Hepatic stellate cell (primary cell): ENCODE measurements at places on chromosomes 11 and 22.

DNA sequence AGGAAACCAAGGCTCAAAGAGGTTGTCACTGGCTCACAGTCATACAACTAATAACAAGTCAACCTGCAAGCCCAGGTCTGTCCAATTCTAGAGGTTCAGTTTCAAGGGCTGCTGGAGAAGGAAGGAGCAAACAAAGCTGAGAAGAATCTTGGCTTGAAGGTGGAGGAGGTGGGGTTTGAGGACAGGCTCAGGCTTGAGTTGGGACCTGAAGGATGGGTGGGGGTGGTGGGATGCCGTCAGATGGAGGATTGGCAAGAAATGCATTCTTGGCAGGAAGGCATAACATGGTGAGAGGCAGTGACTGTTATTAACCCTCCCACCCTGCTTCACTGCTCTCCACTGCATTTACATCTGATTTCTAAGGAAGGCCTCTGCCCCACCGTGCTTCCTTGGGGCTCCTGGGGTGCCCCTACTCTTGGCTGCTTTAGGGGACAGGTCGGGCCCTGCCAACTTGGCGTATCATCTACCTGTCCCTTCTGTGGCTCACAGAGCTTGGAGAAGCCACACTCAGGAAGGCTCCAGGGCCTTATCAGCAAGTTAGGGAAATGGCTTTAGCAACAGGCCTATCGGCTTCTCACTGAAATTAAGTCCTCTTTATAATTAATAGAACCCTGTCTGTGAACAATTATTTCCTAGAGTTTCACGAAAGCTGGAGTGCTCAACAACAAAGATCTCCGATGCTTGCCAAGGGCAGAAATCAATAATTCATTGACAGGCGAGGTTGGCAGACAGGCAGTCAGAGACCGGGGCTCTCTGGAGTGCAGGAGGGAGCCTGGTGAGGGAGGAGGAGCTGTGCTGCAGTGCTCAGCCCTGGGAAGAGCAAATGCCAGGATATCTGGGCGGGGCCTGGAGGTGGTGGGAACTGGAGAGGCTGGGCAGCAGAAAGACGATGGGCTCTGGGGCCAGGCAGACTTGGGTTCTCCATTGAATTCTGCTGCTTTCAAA lies 84.9 kb upstream of the NARS2 start:
- DNase-seq, result no peak

DNA sequence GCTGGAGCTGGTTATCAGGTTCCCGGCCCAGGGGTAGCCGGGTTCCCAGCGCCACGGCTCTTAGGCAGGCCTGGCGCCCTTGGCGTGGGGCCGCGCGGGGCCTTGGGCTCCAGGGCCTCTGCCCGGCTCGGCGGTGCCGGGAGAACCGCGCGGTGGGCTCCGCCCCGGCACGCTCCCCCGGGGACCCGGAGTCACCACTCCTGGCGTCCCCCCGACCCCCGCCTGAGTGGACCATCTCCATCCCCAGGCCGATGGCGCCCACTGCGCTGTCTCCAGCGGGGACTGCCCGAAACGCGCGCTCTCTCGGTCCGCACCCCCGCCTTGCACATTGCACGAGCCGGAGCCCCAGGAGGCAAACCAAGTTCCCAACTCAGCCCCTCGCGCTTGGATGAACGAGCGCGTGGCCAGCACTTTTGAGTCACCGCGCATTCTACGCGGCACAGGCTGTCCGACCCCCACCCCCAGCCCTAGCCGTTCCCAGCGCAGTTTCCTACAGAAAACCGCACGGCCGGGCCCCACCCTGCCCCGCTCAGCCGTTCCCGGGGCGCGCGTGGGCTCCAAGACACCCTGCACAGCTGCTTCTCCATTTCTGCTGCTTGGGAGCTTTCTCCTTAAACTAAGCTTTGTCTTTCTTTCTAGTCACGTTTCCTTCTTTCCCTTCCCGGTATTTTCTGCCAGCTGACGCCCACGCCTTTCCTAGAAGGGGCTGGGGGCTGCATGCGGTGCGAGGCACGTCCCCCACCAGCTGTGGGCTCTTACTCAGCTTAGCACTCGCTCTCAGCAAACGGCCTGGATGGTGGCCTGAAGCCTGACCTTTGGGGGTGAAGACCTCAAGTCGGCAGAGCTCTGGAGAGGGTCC lies 650 bp upstream of the CHID1 start:
- DNase-seq, result peak; percentile 72

DNA sequence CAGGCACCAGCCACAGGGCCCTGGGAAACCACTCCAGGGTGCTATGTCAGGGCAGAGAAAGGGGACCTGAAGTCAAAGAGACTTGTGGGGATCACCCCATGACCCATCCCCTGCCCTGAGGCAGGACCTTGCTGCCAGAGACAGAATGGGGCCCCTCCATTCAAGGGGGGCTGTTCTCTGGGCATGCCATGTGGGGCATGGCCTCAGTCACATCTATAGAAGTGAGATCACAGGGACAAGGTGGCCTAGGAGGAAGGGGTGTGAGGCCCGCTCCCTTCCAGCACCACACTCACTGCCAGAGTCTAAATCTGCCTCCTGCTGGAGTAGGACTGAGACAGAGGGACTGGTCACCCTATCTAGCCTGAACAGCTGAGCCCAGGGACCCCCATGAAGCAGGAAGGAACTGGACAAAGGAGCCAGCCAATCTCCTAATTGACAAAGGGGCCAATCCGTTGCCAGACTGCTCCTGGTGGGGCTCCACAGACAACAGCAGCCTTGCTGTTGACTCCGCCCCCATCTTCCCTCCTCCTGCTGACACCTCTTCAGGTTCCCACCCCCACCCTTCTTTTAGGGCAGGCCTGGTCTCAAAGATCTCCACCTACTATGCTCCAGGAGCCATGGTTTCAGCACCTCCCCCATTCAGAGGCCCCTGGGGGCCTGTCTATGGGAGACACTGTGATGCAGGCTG lies 26.0 kb downstream of the NEAT1 start:
- DNase-seq, result no peak

- no peak for DNase-seq
Measured at GRCh38 chr22:47740109-47740805, 977.8 kb downstream of the TBC1D22A start.

DNA sequence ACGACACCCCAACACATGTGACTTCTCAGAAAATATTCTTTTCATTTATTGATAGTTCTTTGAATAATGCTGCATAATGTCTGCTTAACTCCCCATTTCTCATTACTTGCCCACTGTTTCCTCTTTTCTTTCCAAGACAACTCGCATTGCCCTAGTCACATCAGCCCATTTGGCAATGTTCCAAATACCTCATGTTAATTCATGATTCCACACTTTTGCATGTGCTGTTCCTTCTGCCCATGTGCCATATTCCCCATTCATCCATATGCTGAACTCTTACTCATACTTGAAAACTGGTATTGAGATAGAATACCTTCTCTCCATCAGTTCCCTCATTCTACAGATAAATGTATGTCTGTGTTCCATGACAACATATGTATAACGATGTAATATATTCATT lies 993.7 kb downstream of the OPCML start:
- no peak for DNase-seq

- DNase-seq, result no peak
Measured at GRCh38 chr11:8283465-8284230, 20.0 kb upstream of the LMO1 start.

- no peak for DNase-seq
Measured at GRCh38 chr11:69333879-69334278, 39.9 kb downstream of the MYEOV start.

DNA sequence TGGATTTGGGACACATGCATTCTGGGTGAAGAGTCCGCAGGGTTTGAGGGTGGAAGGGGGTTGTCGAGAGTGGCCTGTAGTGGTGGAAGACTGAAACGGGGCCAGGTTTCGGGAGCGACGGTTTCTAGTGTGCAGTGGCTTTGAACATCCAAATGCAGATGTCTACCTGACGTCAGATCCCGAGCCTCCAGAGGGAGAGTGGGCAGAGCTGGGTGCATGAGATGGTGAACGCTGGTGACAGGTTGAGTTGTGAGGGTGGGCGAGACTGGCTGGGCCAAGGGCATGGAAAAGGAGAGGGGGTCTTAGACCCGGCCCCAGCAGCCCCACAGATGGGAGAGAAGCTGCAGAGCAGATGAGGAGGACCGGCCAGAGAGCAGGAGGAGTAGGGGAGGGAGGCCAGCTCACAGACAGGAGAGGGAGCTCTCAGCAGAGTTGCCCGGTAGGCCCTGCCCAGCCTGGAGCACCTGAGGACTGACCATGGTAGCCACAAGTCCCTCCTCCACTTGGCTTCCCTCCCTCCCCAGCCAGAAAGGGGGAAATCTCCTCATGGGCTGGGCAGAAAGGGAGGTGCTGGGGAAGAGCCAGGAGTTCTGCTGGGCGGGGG lies 14.2 kb downstream of the KCNJ4 start:
- no peak for DNase-seq

DNA sequence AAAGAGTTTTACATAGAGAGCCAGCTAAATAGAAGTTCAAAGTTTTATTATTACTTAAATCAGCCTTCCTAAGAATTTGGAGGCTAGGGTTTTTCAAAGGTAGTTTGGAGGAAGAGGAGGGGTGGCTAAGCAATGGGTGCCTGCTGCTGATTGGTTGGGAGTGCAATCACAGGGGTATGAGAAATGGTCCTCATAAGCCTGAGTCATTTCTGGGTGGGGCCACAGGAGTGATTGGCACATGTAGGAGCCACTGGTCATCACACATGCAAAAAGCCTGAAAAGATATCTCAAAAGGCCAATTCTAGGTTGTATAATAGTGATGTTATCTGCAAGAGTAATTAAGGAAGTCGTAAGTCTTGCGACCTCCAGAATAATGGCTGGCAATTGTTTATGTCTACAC lies 12.9 kb downstream of the OR51L1 start:
- no peak for DNase-seq

- DNase-seq, result peak; percentile 70
Measured at GRCh38 chr11:18727479-18728236, 1.7 kb upstream of the IGSF22 start.

GRCh38 chr22:31085493-31085824 lies 4.3 kb downstream of the SMTN start:
- no peak for DNase-seq

DNA sequence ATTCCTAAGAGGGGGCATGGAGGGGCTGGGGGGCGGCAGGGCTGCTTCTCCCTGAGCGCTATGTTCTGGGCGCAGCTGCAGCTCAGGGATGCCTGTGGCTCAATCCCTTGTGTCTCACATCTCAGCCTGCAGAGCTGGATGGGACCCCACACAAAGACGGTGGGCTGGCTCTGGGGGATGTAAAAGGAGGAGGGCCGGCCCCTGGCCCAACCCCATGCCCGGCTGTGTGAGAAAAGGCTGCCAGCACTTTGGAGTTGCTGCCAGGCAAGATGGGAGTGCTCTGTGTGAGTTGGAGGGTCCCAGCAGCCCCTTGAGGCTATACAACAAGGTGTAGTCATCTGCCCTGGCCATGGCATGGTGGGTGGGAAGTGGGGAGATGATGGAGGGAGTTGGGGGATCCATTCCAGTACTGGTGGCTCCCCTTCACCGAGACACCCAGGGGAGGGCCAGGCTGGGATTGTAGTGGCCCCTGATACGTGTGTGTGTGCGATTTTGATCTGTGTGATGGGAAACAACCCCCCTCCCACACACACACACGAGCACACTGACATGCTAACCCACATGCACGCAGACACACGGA lies 1.3 kb upstream of the TBX10 start:
- no peak for DNase-seq

GRCh38 chr11:2287091-2287490 lies 14.6 kb downstream of the C11orf21 start:
- DNase-seq, result no peak

DNA sequence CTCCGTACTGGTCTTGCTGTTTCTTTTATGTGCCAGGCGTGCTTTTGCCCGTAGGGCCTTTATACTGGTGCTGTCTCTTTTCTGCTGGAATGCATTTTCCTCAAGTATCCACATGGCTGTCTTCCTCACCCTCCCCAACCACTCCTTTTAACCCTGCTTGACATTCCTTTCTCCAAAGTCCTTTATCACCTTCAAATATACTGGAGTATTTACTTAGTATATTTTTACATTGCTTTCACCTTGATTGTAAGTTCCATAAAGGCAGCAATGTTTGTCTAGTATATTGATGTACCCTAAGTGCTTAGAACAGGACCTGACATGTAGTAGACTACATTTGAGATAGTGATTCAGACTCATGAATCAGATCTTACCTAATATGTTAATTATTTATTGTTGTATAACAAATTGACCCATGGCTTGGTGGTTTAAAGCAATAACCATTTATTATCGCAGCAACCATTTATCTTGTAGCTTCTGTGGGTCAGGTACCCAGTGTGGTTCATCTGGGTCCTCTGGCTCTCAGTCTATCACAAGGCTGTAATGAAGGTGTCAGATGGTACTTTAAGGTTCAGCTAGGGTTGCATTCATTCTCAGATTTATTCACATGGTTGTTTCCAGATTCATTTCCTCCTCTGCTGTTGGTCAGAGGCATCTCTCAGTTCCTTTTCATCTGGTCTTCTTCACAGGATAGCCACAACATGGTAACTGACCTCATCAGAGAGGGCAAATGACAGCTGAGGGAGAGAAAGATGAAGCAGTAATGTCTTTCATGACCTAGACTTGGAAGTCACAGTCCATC lies 34.2 kb downstream of the DDX10 start:
- no peak for DNase-seq

DNA sequence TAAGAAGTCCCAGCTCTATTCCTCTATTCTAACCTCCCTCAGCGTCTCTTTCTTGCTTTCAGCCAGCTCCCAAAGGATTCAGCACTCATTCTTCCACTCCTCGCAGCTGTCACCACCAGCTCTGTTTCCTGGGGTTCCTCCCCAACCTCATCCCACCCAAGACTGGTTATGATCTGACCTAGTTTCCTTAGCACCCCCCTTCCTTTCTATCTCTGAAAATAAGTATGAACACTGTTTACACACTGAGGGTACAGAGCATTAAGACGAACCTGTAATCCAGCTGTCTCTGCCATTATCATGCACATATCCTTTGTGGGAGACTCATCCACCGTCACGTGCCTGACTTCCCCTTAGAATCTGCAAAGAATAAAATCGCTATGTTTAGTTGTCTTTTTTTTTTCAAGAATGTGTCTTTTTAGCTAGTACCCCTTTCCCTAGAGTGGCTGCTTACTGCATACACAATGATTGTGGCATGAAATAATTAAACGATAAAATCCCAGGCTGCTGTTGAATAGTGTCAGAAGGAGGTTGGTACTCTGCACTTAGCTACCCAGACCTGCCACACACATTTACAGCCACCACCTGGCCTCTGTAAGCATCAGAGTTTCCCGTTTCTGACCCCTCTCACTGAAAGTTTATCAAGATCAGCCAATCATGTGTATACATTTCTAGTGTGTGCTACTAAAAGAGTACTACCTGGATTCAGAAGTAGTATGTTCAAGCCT lies 26.9 kb upstream of the CSTF3 start:
- no peak for DNase-seq

GRCh38 chr11:68436985-68437926 lies 23.3 kb upstream of the PPP6R3 start:
- peak; percentile 96 for DNase-seq

GRCh38 chr11:77611921-77612320 lies 22.2 kb downstream of the AQP11 start:
- DNase-seq, result no peak

DNA sequence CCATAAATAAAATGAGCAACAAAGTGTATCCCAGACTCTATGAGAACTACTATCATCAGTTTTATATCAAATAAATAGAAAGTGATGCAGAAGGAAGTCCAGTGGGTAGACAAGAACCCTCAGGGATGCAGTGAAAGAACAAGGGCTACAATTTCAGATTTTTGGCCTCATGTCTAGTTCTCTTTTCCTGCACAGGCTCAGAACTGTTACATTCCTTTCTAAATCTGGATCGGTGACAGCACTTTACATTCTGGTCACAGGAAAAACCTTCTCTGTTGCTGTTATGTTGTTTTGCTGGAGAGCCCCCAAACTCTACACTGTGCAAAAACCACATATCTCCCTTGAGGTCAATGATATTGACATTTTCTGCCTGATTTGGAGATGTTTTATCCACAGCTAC lies 108.8 kb upstream of the ANO5 start:
- DNase-seq, result no peak

GRCh38 chr11:12009617-12010321 lies 1.3 kb upstream of the DKK3 start:
- no peak for DNase-seq
